GM04504 (cell line): ENCODE measurements at places on chromosomes 7 and 10.

DNA sequence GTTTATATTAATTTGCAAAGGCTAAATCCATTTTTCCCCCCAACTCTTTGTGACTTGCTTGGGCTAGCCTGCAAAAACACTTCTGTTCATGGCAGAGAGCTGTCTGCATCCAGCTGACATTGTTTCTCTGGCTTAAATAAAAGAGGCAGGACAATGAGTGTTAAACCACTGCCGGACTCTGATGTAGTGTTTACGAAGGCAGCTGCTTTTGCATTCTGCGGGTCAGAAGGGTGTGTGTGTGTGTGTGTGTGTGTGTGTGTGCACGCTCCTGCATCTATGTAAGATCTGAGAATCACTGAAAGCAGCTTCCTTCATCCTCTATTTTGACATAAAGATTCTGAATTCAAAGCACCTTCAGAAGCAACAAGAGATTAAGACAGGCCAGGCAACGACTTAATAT lies 28.3 kb downstream of the NRP1 start:
- DNase-seq, result no peak

GRCh38 chr7:47185839-47186238 lies 396.1 kb downstream of the TNS3 start:
- no peak for DNase-seq

GRCh38 chr10:102358712-102359382 lies 36.7 kb upstream of the NFKB2 start:
- no peak for DNase-seq

DNA sequence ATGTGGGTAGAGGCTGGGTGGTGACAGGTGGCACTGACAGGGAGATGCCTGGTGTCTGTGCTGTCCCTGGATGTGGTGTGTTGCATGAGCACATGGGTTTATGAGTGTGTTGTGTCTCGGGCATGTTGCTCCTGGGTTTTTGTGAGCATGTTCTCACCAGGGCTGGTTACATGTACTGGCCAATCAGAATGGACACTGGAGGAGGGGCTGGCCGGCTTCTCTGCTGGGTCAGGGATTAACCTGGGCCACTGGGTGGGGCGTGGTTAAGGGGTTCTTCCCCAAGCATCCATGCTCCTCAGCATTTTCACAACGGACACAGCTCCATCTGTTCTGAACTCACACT lies 20.8 kb upstream of the VOPP1 start:
- no peak for DNase-seq

DNA sequence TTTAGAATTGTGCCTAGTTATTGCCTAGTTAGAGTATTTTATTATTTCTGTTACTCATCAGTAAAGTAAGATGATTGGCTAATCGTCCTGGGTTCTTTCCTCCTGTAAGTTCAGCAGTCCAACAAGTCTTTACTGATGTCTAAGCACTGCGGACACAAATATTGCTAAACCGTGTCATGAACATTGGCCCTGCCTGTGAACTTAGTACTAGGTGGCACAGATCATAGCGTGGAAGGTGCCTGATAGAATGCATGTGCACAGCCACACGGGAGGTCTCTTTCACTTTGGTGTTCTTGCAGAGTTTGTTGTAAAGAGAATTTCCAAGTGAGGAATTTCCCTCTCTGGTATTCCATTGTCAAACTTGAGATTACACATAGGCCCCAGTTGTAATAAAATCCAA lies 38.0 kb downstream of the RBM33 start:
- DNase-seq, result no peak

DNA sequence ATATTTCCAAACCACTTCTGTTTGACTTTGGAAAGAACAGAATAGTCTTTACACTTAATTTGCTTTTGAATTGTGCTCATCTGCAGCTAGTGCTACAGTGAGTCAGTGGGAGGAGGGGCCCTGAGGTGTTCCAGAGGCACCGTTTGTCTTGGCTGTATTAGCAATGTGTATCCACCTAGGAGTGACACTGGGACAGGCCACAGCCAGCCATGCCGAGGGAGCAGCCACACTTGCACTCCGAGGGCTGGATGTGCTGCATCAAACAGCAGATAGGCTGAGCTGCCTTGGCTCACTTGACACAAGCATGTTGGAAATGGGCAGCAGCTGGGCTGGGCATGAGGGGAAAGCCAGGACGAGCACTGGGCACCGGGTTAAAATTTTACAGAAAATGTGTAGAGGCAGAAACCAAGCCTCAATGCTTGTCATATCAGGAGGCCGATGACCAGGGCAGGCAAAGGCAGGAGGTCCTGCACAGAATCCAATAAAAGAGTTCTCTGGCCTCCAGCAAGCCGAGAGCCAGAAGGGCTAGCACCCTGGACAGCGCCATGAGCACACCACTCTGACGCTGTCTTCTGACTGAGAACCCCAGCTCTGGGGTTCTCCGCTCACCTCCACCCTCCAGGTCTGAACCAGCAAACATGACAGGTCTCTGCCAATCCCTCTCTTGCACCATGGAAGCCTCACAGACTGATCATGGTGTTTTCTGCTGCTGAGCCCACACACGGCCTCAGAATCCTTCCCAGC lies 163.3 kb downstream of the GRID1 start:
- no peak for DNase-seq

DNA sequence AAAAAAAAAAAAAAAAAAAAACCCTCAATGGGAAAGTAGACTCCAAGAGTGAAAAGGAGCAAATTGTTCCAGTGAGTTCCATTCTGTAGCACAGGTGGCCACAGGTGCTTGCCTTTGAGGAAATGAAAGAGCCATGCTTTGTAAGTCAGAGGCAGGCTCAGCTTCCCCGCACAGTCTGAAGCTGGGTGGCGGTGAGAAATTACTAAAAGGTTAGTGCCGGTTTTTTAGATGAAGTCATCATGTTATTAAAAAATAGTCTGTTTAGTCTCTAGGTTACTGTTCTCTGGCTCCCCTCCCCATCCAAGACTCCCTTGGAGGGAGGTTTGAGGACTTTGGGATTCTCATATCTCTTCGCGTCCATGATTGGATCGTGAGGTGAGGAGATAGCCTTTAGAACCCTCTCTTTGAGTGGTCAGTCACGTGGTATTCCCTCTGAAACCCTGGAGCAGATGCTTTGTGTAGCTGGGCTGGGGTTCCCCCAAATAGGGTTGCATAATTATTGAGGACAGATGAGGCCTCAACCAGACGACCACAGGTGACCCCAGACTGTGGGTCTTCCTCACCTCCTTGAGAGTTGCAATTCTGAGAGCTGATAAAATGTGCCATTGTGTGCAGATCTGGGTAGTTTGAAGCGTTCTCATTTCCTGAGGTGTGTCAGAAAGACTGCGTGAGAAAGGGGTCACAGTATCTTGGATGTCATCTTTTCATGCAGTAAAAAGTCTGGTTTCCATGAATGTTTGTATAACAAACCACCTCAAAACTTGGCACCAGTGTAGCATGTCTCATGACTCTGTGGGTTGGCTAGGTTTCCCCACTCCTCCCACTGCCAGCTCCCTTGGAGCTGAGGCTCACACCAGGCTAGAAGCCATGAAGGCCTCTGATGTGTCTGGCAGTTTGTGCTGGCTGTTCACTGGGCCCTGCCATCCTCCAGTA lies 27.1 kb downstream of the OGDH start:
- DNase-seq, result peak; percentile 97

GRCh38 chr7:95957510-95957909 lies 185.2 kb downstream of the DYNC1I1 start:
- DNase-seq, result no peak

- DNase-seq, result no peak
Observed at GRCh38 chr10:103590744-103591291, 97.3 kb downstream of the NEURL1 start.

DNA sequence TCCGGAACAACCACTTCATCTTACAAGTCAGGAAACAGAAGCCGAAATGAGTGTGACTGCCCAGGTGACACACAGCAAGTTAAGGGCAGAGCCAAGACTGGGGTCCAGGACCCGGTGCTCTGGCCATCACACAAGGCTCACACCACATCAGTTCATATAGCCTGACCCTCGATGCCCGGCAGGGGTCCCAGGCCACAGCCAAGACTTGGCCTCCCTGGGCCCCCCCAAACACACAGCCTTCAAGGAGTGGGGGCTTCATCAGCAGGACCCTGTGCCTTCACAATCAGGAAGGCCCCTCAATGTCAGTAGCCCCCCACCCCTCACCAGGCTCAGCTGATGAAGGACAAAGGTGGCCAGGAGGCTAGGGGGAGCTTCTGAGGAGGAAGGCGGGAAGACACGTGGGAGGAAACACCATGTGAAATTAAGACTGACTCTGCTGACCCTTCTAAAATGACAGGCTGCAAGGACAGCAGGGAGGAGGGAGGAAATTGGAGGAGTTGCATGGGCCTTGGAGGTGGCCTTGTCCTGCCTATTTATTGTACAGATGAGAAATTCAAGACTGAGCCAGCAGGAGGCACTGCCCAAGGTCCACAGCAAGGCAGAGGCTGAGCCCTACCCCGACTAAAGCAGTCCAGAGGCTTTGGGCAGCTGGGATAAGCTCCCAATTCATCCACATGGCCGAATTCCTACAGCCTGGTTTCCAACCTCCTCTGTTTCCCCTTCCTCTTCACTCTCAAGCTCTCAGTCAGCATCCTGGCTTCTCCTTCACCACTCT lies 216.1 kb upstream of the ZMIZ1 start:
- DNase-seq, result no peak

DNA sequence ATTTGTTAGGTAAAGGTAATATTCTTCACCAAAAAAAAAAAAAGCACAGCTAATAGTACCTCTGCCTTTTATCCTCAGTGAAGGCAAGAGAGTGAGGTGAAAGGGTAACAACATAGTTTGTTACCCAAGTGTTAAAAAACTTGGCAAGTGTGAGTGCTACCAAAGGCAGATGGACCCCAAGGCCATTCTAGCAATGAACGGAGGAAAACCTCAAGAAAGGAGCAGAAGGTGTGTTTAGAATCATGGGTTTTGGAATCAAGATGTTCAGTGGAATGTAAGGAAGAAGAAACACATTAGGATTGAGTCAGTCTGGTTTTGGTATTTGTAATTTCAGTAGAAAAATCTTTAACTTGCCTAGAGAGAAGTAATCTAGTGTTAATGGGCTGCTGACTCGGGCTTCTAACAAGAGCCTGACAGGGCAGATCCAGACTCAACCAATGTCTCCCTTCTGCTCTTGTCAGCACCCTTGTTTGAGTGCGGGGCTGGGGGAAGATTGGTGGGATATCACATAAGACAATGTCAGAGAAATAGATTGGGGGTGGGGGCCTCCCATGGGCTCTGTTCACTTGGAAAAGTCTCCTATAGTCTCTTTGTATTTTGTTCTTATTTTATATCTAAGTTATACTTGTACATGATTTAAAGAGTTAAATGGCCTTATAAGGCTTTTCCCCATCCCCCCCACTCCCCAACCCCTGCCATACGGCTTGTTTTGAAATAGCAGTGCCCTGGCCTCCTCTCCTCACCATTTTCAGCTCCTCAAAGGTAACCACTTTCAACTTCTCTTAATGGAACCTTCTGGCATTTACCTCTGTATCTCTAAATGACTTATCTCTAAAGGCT lies 44.4 kb downstream of the SCD start:
- no peak for DNase-seq
